Esophagus muscularis mucosa (tissue), 4 donors: ENCODE measurements at places on chromosomes 12 and 14.

- no peak for DNase-seq
Measured at GRCh38 chr12:109951136-109951535, 45.0 kb downstream of the GIT2 start.

DNA sequence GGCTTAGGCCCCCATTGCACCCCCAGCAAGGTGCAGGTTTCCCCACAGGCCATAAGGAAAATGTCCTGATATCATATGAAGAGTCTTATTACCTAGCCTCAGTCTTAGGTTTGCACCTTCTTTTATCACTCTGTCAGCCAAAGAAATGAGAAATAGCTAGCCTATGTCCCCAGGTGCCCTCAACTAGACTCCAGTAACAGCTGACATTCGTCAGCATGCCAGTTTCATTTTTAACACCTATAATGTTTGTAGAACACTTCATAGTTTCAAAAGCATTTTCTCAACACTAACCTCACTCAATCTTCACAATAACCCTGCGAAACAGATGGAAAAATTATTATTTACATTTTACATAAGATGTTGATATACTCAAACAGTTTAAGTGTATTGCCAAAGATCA is 24.0 kb upstream of the OR10P1 start:
- no peak for DNase-seq

DNA sequence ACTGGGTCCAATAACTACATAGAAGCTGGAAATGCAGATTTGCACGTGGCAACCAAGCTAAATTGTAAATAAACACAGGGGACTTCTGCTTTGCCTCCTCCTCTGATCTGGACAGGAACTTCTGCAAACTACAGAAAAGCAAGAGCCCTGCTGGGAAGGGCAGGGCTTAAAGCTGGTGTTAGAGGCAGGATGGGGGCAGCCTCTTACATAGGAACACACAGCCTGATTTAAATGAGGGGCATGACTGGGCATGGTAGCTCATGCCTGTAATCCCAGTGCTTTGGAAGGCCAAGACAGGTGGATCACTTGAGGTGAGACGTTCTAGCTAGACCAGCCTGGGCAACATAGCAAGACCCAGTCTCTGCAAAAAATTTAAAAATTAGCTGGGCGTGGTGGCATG is 46.7 kb downstream of the ERH start:
- DNase-seq = no peak

- no peak for DNase-seq
Measured at GRCh38 chr12:119447126-119447525, 112.6 kb downstream of the CCDC60 start.

DNA sequence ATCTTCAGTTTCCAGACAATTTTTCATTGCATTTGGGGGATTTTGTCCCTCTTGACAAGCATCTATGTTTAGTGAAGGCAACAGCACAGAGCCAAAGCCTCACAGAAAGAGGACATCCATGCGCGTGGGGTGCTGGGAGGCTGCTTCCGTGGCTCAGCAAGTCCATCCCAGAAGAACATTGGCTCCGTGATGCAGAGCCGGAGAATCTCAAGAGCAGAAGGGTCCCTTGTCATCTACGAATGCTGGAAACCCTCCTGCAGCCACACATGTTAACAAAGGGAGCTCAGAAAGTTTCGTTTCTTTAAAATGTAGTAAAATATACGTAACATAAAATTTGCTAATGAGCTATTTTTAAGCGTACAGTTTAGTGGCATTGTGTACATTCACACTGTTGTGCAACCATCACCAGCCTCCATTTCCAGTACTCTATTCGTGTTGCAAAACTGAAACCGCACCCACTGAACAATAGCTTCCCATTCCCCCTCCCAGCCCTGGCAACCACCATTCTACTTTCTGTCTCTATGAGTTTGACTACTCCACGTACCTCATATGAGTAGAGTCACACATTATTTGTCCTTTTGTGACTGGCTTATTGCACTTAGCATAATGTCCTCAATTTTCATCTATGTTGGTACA is 185.9 kb downstream of the TTC7B start:
- DNase-seq = no peak

DNA sequence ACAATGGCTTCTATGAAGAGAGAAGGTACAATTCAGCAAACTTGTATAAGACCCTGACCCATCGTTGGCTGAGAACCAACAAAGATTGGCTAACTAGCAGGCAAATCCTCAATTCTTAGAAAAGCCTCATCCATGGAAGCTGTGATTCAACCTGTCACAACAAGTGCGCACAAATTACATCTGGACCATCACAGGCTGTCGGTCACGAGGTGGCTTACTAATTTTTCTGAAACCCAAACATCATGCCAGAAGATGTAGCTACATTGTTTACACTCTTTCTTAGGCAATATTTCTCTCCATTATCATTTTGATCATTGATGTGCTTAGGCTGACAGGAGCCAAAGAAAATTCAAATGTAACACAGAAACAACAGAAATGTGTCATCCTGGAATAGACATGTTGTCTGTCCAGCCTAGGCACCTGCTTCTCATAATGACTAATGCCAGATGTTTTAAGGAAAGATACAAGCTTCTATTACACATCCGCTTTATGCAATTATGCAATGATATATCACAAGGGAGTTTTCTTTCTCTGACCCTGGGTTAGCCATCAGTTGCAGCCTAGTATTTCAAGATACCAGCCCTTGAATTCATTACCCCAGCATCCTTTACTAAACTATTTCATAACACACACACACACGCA is 92.9 kb upstream of the DIO2 start:
- no peak for DNase-seq

- no peak for DNase-seq
Measured at GRCh38 chr12:124273630-124274029, 21.3 kb upstream of the RFLNA start.

- no peak for DNase-seq
Measured at GRCh38 chr14:68574906-68575305, 218.0 kb downstream of the ZFP36L1 start.

DNA sequence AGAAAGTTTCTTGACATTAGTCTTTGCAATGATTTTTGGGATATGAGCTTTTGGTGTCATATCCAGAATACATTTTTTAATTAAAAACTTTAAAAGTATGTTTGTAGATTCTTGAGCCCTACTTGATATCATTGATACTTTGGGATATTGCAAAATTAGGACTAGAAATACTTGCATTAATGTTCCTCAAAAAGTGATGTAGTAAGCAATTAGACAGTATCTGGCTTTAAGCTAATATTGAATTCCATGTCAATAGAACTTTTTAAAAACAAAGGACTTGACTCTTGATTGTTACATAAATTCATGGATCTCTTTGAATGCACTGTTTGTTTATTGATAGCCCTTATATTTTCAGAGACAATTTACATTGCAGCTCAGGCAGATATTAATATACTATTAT is 15.6 kb downstream of the PEX5 start:
- no peak for DNase-seq

DNA sequence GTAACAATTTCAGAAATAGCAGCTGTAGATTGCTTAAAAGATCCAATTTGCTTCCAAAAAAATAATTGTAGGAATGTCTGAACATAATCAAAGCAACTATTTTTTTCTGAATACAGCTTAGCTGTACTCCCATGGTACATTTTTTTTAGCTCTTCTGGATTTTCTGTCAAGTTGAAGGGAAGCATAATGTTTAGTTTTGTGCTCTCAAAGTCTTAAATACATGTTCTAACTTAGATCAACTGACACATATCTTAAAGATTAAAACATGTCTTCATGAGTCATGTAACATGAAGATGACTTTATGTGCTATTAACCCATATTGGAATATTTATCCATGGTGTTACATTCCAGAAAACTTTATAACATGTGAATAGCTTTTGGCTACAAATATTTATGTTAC is 255.7 kb downstream of the BTG1 start:
- DNase-seq = no peak

DNA sequence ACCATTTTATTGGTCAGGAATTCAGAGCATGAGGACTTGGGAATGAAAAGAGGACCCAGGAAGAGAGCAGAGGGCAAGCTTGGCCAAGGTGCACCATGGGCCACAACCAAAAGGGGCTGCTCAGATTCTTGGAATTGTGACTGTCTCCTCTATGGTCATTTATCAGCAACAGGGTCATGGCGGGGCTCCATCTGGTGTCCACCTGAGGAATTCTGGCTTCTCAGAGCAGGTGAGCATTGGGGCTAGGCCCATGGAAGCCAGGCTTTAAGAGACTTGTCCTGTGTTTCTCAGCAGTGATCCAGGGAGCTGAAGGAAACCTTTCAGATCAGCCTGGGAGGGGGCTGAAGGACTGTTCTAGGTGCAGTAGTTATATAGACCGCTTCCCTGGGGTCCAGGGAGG is 2.6 kb upstream of the RIN3 start:
- DNase-seq = no peak

DNA sequence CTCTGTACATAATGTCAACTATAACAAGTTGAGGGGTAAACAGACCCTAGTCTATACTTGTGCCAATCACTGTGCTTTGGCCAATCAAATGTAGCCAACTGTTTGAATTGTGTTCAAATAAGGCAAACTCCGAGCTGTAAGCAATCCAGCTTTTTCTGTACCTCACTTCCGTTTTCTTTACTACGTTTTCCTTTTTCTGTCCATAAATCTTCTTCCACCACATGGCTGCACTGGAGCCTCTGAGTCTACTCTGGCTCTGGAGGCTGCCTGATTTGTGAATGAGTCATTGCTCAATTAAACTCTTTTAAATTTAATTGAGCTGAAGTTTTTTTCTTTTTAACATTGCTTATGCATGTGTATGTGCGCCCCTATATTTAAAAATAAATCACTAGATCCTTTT is 29.7 kb downstream of the CLEC1A start:
- DNase-seq = no peak

GRCh38 chr12:112309797-112310196 is 72.4 kb downstream of the HECTD4 start:
- no peak for DNase-seq

DNA sequence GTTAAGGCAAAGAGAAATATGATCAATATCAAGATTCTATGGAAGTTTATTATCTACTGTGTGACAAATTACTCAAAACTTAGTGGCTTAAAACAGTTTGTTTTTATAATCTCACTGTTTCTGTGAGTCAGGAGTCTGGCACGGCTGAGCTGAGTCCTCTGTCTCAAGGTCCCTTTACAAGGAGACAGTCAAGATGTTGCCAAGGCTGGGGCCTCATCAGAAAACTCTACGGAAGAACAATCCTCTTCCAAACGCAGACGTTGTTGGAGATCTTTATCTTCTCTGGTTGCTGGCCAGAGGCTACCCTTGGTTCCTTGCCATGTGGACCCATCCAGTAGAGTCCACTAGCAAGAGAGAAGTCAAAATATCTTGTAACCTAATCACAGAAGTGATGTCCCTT is 100.6 kb upstream of the CCND2 start:
- DNase-seq = no peak

DNA sequence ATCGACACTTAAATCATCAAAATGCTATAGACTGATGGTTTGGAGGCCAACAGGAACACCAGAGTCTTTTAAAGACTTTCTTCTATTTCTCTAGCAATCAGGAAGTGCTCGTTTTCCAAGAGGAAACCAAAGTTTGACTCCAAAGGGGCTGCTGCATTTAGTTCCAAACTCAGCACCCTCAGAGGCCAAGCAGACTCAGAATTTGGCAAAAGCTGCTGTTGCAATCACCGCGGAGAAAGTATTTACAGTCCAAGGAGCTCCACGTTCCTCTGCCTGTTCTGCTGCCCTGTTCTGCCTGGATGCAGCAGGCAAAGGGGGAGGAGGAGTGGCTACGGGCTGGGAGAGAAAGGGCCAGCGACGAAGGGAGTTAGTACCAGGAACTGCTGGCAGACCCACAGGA is 325.1 kb downstream of the BCL11B start:
- no peak for DNase-seq

DNA sequence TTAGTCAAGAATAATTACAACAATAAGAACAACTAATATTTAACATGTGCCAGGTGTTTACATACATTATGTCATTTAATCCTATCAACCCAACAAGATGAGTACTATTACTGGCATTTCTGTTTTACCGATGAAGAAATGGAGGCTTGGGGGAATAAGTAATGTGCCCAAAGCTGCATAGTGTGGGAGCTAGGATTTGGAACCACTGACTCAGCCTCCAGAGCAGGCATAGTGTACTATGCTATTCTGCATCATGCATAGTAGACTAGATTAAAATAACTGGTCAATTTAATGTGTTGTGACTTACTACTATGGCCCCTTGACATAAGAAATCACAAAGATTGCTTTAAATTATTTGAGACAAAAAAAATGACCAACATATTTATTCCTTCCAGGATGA is 9.5 kb downstream of the GPR19 start:
- DNase-seq = no peak

GRCh38 chr12:22100958-22101748 is 55.1 kb downstream of the CMAS start:
- DNase-seq = no peak

DNA sequence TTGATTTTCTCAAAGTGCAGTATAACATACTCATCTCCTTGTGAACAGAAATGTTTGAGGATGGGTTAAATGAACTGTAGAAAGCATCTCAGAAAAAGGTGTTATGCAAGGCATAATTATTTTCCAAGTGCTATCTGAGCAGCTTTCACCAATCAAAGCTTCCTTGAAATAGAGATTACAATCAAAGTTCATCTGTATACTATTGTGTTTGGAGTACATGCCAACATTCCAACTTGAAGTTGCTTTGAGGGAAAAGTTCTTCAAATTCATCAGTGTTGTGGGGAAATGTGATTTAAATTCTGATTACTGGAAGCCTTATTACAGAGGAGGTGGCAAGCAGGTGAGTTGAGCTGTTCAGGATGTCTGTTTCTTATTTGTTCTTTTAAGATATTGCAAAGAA is 68.2 kb downstream of the TMTC2 start:
- DNase-seq = no peak

GRCh38 chr12:570435-570920 is 92.8 kb downstream of the NINJ2 start:
- DNase-seq = no peak

DNA sequence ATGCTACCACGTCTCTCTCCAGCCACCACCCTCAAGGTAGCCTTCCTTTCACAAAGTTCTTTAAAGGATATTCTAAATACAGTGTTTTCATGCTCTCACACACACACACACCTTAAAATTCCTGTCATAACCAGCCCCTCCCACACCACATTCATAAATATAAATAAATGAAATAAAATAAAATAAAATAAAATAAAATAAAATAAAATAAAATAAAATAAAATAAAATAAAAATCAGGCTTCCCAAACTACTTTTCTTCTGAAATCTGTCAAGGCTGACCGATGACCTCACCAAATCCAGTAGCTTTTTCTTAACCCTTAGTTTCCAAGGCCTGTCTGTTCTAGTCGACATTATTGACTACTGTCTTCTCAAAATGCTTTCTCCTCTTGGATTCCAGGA is 378.4 kb downstream of the SEC23A start:
- DNase-seq = no peak

DNA sequence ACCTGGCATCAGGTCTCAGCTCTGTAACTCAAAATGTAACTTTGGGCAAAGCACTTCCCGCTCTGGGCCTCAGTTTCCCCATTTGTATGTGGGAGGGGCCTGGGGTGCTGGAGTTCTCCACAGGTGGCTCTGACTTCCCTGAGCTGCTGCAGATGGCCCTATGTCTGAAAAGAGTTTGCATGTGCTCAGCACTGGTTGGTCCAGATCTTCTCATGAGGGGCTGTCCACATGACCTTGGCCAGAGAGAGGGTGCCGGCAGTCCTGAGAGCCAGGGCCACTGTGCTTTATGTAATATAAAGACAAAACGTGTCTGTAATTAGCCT is 7.2 kb upstream of the CACNA2D4 start:
- peak; percentile 37 for DNase-seq
